ENCODE measurements at places on chromosomes 4 and X.

GRCh38 chrX:48083212-48083611 is 11.8 kb upstream of the ZNF630 start:
- DNase-seq = no peak

- DNase-seq = no peak
Observed at GRCh38 chrX:115378471-115378870, 89.0 kb downstream of the LUZP4 start.

DNA sequence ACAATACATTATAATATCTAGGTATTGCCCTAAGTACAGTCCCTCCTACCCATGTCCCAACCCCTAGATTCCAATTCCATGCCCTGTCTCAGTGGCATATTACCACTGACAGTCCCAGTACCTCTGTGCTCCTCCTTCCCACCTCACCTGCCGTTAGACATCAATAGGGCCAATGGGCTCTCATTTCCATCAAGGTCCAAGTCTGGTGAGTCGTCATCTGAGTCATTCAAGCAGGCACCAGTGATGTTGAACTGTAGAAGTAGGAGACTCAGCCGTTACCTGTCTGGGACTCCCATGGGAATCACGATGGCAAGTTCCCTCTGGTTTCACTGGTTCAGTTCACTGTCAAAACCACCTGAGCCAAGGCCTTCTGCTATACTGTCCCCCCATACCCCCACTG is 51.7 kb downstream of the PHF8 start:
- no peak for DNase-seq

DNA sequence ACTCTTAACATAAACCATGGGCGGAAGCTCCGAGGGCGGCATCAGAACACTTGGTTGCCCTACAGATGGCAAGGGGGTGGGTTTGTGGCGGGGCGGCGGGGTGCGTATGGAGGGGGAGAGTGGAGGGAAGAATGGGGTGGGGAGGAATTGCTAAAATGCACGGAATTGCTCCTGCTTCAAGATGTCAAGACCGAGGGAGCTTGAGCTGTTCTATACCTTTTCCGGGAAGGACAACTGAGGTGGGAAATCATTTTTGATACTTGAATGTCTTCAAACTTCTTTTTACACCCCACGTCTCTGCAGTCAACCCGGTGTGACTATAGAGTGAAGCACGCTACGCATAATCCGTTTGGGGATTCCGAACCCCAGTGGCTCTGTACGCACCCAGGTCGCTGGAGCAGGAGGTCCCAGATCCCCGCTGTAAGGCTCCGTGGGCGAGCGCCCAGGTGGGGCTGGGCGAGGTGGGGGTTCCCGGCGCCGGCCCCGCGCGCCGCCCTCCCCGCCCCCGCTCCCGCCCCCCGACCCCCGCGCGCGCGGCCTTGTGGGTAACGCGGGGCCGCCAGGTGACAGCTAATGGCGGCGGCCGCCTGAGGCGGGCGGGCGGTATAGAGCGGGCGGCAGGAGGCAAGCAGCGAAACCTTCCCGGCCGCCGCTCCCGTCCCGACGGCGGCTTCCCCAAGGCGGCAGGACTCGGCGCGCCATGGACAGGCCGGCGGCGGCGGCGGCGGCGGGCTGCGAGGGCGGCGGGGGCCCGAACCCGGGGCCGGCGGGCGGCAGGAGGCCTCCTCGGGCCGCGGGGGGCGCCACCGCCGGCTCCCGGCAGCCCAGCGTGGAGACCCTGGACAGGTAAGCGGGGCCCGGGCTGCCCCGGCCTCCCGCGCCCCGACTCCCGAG is at the start of gene MTMR1:
Gene MTMR1, plus strand, starts transcription at position 566 of the 894 bp plus-strand sequence. Its CDS starts 135 bp downstream, at position 701.
- DNase-seq = peak; percentile 60

DNA sequence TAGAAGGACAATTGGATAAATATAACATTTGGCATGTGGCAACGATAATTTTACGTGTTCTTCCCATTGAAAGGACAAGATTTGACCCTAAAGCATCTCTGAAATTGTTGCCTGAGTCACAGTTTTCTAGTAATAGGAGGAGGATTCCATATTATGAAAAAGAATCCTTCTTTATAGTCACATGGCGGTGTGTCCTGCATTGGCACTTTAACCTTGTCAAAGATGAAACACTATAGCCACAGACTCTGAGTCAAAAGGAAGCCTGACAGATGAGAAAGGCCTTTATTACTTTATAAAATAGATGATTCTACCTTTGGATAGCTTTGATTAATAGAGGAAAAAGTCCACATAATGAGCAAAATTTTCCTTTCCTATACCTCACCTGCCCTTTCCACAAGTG is 11.5 kb downstream of the LNX1 start:
- DNase-seq = no peak

DNA sequence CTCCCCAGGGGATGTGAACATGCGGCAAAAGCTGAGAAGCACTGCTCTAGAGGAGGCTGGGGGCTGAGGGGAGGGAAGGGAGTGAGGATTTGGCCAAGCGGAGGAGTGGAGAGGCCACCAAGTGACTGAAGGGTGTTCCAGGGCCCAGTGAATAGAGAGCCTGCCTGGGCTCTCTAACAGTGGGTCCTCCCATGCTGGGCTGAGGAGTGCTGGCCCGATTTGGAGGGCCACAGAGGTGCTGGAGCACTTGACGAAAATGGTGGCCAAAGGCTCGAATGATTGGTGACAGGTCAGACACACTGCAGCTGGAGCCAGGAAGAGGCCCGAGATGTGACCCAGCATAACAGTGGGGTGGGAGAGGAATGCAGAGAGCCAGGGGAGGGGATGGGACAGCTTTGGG is 37.5 kb upstream of the MAP3K15 start:
- DNase-seq = no peak

DNA sequence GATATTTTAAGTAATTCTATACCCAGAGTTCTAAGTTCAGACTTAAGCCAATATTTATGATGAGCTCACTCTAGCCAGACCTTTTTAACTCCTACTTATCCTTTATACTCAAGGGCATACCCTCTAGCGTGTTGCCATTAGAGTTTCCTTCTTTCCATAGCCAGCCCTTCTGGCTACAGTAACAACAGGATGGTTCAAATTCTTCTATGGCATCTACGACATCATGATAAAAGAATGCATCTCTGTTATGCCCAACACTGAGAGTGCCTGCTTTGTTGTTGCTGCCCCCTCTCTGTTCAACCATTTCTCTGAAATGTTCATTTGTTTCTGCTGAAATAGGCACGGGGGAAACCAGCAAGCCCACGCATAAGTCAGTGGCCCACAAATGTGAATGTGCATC is 104.5 kb downstream of the UBE2NL start:
- DNase-seq = no peak

DNA sequence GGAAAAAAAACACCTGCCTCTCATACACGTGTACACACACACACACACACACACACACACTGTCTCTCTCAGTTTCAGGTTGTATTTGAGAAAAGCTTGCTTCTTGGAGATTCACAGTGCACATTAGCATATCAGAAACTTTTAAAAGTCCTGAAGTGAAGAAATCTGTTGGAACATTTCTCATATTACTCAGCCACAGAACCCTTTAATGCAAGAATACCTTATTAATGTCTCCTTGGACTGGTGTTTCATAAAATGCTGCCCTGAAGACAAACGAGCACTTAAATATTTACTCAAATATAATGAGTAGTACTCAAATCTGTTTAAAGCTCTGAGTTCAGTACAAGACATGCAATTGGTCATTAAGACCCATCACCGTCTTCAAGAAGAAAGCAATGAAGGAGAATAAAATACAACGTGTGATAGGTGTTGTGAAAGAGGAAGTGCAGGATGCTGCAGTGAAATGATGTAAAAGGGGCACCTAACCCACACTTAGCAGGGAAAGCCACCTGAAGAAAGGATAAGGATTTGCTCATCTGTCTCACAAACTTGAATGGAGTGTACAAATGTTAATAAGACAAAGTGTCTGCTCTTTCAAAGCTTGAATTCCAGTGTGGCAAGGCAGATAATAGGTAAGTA is 57.0 kb downstream of the DCLK2 start:
- no peak for DNase-seq

DNA sequence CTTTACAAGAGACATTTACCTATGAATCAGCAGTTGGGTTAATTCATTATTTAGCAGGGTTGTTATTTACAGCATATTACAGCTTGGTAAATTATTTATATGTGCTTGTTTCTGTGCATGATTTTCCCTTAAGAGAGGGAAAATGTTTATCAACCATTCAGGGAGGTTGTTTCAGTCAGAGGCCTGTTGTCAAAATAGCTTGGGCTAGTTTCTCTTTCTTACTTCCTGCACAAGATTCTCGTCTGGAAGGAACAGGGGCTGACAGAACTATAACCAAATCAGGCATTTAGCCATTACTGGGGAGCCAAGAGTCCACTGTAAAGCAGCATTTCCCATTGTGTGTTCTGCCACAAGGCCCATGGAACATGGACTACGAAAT is 135.8 kb downstream of the HS6ST2 start:
- no peak for DNase-seq

- DNase-seq = peak; percentile 50
Observed at GRCh38 chr4:21768349-21769310, 179.9 kb downstream of the KCNIP4 start.

DNA sequence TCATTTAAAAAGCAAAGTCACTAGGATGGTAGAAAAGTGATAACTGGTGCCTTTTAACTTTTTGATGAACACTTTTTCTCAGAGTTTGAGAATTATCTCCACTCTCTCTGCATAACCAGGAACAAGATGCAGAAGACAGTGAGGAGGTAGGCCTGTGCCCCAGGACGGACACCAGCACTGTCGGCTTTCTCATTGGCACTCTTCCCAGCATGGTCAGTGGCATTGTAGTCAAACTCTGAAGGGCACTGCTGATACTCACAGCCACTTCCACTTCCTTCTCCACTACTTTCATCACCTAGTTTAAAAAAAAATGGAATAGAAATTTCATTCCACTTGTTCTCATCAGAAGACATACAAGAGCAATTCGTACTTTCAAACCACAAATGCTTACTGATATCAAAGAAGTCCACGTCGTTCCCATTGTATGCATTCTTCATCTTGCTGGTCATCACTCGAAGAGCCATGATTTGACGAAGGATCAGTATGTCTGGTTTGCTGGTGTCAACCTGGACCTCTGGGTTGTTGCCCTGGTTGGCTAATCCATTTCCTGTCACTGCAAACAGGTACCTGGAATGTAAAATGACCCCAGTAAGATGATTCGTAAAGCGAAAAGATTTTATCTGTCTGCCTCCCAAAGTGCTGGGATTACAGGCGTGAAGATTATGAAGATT is 84.8 kb upstream of the TFDP3 start:
- DNase-seq = no peak

- no peak for DNase-seq
Observed at GRCh38 chr4:114250439-114250891, 271.0 kb upstream of the ARSJ start.

- DNase-seq = no peak
Observed at GRCh38 chr4:155707251-155707650, 40.6 kb downstream of the GUCY1A1 start.

DNA sequence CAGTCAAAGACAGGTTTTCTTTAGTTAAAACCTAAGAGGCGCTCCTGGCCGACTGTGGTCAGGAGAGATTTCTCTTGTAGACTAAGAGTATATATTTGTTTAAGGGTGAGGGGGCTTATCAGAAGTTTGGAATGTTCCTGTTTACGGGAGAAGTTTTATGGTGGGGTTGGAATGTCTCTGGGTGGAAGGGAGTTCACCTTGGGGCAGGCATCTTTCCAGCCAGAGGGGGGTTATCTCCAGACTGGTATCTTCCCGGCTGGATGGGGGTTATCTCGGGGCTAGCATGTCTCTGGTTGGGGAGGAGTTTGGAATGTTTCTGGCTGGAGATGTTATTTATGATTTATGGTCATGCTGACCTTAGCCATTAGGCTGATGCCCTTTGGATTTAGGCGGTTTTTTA is 116.0 kb downstream of the COX7B2 start:
- no peak for DNase-seq

- DNase-seq = peak; percentile 67
Observed at GRCh38 chr4:98517218-98518021, 141.0 kb downstream of the TSPAN5 start.

- DNase-seq = no peak
Observed at GRCh38 chr4:127362686-127363085, 270.1 kb upstream of the INTU start.

- no peak for DNase-seq
Observed at GRCh38 chr4:12595986-12596385, 888.2 kb downstream of the RAB28 start.

DNA sequence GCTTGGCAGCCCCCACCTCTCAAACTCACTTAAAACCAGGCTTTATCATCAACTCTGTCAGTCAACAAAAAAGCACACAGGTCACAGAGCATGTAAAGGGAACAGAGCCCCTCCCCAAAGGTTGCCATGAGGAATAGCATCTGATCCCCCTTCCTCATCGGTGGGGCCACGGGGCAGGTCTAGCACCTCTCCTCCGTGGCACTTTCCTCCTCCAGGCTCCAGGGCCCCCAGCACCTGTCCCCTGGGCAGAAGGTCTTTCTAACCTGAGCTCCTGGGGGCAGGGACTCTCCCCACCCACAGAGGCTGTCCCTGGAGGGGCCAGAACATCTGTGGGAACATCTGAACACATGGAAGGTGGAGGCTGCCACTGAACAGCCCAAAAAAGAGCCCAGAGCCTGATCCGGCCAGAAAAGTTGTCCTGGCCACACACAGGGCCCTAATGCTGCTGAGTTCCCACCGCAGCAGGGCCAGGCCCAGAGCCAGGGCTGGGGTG is 65.7 kb downstream of the ZFYVE28 start:
- no peak for DNase-seq

DNA sequence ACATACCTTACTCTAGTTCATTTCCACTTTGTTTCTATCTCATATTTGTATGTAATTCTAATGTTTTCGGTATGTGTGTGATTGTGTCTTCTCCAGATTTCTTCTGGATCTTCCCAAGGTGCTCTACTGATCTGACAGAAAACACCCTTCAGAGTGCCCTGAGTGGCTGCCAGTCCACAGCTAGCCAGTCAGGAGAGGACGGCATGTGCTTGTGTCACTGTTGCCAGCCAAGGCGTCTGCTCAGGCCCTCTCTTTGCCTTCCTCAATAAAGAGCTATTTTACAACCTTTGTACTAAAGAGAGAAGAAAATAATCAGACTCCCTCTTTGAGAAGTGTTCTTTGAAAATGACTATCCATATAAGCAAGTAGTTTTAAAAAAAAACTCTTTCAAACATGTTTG is 29.0 kb downstream of the CD99L2 start:
- no peak for DNase-seq

DNA sequence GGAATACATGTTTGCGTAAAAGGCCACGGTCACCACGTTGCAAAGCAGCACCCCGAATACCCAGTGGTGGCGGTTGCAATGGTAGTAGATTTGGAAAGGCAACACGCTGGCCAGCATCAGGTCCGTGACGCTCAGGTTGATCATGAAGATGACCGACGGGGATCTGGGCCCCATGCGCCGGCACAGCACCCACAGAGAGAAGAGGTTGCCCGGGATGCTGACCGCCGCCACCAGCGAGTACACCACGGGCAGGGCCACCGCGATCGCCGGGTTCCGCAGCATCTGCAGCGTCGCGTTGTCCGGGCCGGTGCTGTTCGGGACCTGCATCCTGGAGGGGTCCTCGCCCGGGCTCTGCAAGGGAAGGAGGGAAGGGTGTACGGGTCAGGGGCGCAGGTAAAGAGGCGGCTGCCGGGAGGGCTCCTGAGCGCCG is 13.5 kb upstream of the ASMTL start:
- no peak for DNase-seq

Data from spinal cord (tissue), 10 donors.